ENCODE measurements at places on chromosomes 7 and 10.

DNA sequence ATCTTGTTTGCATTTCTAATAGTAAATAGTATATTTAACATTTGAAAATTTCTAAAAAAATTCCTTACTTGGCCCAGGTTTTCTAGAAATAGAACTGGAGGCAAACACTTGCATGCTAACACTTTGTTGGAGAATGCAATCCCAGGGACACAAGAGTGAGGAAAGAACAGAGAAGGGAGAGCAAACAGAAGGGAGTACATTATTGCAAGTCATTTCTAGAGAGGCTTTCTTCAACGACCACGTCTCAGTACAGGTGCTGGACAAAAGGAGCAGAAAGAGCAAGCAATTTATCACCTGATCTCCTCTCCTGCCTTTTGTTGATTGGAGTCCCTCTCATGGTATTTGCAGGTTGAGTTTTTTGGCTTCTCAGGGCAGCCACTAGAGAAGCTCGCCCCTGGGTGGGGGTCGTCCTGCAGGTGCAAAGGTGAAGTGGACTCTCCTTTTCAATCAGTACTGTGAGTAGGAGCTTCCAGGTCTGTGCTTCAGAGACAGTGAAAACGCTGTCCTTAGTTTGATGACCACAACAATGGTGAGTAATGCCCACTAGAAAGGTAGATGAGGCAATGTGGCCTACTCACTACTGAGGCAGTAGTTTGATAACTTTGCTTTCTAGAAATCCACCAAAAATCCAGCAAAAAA lies 5.2 kb downstream of the CPED1 start:
- DNase-seq: no peak

DNA sequence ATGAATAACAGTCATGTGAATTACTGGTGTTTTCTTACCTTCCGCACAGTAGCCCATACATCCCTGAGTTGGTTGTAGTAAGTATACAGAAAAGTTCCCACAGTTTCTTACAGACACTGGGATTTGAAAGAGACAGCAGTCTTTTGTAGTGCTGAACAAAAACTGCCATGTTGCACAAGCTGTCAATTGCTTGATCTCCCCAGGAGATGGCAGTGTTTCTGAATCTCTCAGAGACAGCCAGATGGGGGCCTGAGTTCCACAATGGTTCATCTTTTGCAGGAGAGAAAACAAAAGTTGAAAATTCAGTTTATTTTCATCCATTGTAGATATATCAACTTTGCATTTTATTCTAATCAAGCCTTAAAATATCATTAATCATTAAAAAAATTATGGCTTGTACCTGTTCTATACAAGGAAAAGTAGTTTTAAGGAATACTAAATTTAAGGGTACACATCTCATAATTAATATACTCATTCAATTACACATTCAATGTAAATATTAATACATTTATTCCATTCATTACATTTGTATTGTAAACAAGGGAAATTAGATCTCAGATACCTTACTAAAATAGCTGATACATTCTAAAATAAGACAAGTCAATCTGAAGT lies 14.5 kb downstream of the VWDE start:
- DNase-seq: peak; percentile 18

DNA sequence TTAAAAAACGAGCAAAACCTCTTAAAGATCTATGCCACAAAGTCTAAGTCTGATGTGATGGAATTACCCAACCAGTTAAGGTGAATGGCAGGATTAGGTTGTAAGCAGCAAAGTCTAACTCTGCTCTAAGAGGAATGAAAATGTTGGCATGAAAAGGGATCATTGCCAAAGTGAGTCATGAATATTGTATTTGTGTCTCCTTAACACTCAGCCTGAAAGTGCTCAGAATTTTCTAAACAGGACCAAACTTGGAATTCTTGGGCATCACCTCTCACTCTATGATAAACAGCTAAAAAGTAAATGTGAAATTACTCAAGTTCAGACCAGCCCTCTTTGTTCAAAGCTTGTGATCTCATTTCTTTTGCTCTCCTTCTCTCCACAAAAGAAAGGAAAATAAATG lies 27.0 kb downstream of the PPP1R3A start:
- no peak for DNase-seq

DNA sequence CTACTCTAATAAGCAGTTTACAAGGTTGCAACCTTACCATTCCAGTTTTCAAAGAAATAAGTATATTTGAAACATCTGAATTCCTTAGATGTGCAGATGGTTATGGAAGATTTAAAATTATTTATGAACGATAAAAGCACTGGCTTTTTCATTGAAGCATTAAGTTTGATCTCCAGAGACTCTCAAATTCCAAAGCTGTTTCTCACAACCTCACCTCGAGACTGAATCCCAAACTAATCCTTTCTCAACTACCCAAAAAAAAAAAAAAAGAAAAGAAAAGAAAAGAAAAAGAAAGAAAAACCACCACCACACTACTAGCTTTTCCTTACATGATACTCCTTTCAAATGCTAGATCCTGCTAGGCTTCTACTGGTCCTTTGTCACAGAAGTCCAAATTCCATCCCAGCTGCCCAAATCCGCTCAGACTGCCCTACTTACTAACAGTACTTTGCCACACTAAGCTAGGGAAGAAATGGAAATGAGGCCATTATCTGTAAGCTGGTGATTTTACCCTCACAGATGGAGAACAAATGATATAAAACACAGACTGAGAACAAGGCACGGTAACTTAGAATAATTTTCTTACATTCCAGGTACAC lies 100.6 kb upstream of the CDK1 start:
- no peak for DNase-seq

DNA sequence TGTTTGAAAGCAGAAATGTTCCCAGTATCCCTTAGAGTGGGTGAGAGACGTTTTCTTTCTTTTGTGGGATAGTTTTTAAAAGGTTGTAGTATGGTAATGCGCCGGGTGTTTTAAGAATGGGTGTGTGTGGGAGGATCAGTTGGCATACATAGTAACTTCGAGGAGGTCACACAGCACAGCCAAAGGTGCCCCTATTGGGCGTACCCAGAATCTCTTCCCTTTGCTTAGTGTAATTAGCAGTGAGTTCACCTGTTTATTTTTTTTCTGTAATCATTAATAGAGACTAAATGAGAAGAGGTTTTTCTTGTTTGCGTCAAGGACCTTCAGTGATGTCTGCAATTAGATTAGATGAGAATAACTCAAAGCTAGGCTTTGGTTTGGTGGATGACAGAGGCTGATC lies 1.5 kb downstream of the PLEKHA8 start:
- DNase-seq: no peak

GRCh38 chr7:156234666-156235494 lies 405.7 kb upstream of the RNF32 start:
- DNase-seq: no peak

DNA sequence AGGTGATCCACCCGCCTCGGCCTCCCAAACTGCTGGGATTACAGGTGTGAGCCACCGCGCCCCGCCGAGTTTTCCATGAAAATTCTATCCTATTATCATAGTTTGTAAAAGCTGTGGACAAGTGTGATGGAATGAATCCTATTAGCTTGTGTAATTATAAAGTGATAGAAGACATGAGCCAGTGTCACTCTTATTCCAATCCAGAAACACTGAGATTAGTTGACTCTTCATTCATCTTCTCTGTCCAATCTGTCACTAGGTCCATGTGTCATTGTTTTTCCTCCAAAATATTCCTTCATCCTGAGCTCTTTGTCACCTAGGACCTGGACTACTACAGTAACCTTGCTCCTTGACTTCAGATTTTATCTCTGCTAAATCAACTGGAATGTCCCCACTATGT lies 13.5 kb downstream of the FBH1 start:
- DNase-seq: no peak

All from renal cortex interstitium (tissue), 15 donors.